Posterior vena cava (tissue), 2 donors: ENCODE measurements at places on chromosomes 7 and 10. TPM values are rescaled to one million over a fixed set of nuclear protein-coding genes. Genes with fewer than 3 reads are reported as not detected.

DNA sequence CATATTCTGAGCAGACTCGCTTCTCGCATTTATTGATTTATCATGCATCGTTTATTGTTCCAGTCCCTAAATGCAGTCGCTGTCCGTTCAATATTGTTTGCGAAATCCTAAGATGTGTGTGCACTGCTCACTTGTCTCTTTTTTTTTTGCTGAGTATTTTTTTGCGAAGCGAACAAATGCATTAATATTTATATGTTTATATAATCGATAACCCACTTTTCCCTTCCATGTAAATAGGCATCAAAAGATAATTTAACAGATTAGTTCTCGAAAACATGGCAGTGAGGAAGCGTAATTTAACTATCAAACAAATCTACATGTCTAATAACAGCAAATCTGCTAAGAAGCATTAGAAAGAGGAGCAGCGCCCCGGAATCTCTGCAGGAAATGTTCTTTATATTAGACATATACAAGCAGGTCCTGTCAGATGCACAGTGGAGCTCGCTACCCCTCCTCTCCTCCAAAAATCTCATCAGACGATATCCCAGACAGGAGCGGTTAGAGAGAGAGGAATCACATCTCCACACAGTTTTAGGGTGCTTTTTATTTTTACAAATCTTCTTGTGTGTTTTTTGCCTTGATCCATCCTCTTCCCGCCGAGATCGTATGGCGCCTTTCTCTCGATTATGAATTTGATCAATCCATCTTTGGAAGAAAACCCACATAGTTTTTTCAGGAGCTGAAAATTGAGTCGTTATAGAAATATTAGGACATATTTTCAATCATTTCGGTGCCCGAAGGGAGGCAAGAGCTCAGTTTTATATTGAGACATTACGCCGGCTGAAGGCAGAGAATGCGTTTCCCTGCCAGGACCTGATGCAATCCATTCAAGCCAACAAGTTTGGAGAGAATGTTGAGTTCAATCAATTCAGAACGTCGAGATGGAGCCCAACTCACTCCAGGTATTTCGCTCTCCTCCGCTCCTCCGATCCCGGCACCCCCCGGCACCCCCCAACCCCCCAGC is at the start of gene ARID5B:
TSS of gene ARID5B (plus strand) at position 871 of the 964 bp plus-strand sequence. CDS start at position 882, 11 bp downstream.
- no peak for DNase-seq

DNA sequence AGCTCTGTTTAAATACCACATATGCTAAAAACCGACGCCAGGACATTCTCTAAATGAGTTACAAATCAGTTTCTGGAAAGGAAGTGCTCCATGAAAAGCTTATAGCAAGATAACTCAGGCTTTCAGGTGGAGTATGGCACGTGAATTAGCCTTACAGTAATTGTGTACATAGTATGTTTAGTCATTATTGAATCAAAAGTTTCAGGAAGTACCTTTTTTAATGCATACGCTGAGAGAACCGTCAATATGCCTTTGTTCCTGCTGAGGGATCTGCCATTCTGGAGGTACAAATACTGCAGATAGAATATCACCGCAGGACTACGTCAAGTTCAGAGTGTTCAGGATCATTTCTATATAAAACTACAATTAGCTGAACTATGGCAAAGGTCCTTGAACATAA is 45.7 kb downstream of the ANKMY2 start:
- DNase-seq = no peak

The BTBD16 gene
- total RNA-seq = 0.14 TPM

- no peak for DNase-seq
These were observed 100.6 kb upstream of the GLCCI1 start for GRCh38 chr7:7867846-7868571.
